Fibroblast of villous mesenchyme (primary cell): ENCODE measurements at places on chromosomes 1 and 21.

- no peak for DNase-seq
These were observed 31.1 kb downstream of the PADI6 start for GRCh38 chr1:17403081-17403480.

DNA sequence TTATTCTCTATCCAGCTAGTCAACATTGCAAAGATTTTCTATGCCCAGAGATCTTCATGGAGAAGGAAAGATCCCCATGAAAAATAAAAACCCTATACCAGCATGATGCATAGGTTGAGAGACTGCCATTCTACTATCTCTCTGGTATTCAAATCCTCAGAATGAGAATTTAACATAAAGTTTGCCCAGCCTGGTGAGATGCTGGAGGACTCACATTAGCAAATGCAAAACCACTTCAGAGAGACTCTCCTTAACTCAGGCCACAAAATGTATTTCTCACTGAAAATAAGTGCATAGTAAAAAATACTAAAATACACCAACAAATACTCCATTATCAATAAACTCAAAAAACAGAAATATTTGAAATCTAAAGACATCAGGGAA lies 430.0 kb upstream of the RUNX1 start:
- no peak for DNase-seq

GRCh38 chr1:14466006-14466405 lies 132.5 kb upstream of the KAZN start:
- no peak for DNase-seq

- no peak for DNase-seq
These were observed 219.6 kb upstream of the POU3F1 start for GRCh38 chr1:38266197-38266520.

- DNase-seq: no peak
These were observed 57.3 kb downstream of the SYF2 start for GRCh38 chr1:25174730-25175612.

GRCh38 chr21:44285138-44285992 lies at the start of gene AIRE:
Gene AIRE, plus strand, starts transcription at chr21:44285876. Its CDS starts 131 bp downstream, at chr21:44286007.
- no peak for DNase-seq

DNA sequence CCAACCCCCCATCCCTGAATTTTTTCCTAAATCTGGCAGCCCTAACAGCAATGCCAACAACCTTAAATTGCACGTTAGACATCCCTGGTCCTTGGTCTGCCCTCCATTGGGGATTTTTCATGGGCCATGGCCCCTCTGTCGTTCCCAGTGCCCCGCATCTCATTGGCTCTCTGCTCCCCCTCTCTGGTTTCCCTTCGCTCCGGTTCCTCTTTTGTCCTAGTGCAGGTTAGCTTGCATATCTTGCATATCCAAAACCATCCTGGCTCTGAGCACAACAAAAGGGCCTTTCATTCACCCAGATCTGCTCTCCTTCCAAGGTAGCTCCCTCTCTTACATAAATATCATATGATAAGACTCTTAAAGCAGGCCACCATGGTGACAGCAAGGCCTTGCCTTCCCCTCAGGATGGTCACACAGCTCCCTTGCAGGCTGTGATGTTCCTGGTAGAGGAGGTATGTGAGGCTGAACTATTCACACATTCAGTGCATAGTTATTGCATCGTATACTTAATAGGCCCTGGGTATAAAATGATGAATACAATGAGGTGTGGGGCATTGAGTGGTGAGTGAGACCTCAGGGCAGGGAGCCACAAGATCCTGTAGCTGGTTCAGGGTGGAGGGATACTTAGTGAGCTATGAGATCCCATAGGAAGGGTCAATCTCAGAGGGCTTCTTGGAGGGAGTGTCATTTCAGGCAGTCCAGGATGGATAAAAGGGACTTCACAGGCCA lies 45.2 kb downstream of the TENT5C start:
- no peak for DNase-seq

DNA sequence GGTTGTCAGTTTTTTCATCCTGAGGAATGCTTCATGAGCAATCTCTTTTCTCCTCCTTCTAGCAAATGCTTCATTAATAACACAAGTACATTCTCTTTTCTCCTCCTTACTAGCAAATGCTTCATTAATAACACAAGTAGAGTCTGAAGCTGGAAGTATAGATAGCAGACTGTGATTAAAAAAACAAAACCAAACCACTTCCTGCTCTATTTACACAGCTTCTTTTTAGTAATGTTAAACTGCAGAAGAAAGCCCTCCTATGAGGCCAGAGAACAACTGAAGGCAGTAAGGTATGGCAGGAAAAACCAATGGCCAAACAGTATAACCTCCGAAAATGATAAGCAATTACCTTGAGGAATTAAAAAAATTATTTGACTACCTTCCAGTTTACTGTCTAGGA lies 90.1 kb downstream of the ZSWIM5 start:
- no peak for DNase-seq

DNA sequence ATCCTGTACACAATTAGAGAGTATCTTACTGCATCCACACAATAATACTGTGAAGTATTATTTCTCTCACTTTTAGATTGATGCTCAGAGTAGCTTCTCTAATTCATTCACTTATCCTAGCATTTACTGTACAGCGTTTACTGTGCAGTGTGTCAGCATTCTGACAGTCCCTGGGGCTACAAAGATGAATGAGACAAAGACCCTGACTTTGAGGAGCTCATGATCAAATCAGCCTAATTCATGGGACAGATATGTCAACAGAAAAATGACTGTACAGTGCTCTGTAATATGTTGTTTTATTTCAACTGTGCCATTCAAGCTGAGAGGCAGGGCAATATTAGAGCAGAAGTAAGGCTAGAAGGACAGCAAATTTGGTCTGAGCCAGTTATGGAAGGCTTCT lies 152.5 kb downstream of the ZNF648 start:
- no peak for DNase-seq

DNA sequence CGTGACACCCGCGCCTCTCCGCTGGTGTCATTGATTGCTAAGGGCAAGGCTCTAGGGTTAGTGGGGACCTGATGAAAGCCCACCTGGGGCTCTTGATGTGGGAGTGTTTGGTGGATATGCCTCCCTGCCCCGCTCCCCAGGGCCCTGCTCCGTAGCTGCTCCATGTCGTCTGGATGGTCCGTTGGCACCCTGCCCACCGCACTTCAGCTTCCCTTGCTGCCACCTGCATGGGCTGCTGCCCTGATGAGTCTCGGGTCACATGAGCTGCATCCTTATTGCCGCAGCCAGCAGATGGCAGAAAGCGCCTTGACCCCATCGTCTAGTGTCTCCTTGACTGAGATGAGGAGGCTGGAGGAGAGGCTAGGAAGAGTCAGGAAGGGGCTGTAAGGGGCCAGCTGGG lies 439.4 kb downstream of the CAMTA1 start:
- DNase-seq: peak; percentile 10

- DNase-seq: peak; percentile 17
These were observed 670.2 kb upstream of the CXADR start for GRCh38 chr21:16842696-16843035.

- peak; percentile 74 for DNase-seq
These were observed 17.2 kb upstream of the RASSF5 start for GRCh38 chr1:206489980-206490770.

GRCh38 chr1:53342735-53343470 lies 15.0 kb upstream of the LRP8 start:
- no peak for DNase-seq

DNA sequence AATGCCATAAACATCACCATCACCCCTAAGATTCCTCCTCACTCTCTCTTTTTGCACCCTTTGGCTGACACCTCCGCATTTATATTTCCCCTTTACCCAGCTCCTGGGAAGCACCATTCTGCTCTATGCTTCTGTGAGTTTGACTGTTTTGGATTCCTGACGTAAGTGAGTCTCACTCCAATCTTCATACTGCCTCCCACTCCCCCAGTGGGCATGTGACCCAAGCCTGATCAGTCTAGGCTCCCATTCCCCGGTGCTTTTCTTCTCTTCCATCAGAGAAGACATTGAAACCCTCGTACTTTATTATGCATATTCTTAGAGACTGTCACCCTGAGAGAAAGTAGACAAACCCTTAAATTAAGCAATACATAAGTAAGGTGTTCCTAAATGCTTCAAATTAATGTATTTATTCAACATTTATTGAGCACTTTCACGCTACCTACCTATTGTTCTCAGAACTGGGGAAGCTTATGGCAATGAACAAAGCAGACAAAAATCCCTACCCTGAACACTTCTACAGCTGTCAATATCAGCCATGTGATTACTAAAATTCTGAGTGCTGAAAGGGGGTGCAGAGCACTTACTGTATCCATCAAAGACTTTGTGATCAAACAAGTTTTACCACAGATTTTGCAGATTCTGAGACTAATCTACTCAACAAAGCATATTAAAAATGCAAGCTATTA lies 43.4 kb upstream of the DIPK1A start:
- no peak for DNase-seq

DNA sequence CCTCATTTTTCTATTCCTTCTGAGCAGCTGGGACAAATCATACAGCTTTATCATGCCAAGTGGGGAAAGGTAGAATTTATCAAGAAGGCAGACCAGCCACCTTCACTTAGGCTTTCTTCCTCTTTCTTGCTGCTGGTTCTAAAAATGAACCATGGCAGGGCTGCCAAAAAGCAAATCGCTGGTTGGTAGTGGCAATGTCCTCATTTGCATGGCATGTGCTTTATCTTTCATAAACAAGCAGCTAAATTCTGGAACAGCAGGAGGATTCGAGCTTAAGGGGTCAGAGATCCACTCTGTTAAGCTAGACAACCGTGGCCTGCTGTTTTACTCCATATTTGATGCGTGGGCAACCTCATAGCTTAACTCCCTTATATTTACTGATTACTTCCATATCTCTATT lies 91.3 kb downstream of the RPE65 start:
- peak; percentile 42 for DNase-seq

- no peak for DNase-seq
These were observed 178.4 kb downstream of the GRIK3 start for GRCh38 chr1:36855699-36856494.

GRCh38 chr1:2558861-2559260 lies 2.7 kb downstream of the TNFRSF14 start:
- DNase-seq: no peak

GRCh38 chr1:5660141-5660935 lies 331.9 kb downstream of the NPHP4 start:
- no peak for DNase-seq

- DNase-seq: peak; percentile 100
These were observed 24.9 kb downstream of the NID1 start for GRCh38 chr1:236039740-236040685.

DNA sequence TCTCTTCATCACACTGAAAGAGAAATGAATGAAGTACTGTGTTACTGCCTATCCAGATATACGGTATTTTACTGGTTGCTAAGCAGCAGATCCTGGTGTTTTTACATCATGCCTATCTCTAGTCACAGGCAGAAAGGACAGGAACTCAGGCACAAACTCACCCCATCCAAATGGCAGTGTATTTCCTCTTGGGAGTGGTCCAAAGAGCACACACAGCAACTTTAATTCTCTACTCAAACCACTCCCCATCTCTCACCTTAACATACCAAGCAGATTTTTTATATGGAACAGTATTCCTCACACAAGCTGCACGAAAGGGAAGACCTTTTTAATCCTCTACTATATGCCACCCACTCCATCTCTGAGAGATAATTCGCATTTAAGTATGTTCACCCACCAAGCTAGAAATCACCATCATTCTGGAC lies 27.3 kb downstream of the EIF4G3 start:
- DNase-seq: peak; percentile 35

GRCh38 chr1:115170377-115170776 lies 81.1 kb upstream of the TSPAN2 start:
- no peak for DNase-seq

DNA sequence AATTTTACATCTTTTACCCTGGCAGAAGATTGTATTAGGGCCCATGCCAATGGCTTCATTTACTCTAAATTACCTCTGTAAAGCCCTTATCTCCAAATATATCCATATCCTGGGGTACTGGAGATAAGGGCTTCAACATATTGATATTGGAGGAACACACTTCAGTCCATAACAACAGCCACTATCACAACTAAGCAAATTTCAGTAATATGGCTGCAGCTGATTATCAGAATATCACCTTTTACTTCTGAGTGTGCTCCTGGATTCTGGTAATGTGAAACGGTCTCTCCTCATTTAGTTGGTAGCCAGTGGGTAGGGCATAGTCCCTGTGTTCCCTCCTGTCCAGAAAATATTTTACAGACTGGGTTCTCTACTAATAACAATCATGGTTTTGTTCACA lies 53.3 kb downstream of the IVNS1ABP start:
- DNase-seq: no peak

DNA sequence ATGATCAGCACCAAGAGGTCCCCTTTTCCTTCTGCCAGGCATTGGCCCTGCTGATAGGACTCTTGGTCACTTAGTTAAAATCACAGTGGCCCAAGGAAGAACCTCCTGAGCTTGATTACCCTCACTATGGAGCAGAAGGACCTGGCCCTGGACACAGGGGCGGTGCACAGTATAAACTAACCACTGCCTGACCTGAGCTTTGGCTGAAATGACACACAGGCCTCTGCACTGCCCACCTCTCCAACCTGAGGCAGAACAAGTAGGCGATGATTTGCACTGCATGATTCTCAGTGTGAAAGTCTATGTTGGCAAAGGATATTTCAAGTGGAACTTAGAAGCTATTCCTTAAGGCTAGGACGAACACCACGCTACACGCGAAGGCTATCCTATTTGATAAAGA lies 48.5 kb downstream of the CAPN2 start:
- DNase-seq: no peak

- DNase-seq: no peak
These were observed 590 bp downstream of the TMOD4 start for GRCh38 chr1:151175041-151175741.

- peak; percentile 32 for DNase-seq
These were observed 31.8 kb downstream of the ADGRL2 start for GRCh38 chr1:81832573-81832972.

DNA sequence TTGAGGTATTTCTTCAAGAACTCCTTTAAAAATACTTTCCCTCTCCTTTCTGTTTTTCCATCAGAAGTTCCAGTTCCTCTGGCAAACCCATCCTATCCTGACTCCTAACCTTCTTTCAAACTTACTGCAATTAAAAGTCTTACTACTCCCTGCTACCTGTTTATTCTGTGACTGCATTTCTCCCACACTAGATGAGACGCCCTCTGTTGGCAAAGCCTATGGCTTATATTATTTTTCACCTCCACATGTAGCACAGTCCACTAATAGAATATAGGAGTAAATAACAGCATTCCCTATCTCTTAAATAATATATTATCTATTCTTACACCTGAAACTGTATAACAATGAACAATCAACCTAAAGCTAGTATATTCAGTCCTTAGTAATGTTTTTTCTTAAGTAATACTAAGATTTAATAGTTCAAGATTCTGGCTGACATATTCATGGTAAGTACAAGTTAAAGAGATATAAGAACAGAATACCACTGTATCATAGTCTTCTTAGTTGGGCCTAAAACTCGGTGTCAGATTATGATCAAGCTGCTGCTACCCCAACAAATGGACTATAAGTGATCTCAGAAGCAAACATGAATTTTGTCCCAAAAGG lies 54.8 kb downstream of the RAB3GAP2 start:
- DNase-seq: no peak

DNA sequence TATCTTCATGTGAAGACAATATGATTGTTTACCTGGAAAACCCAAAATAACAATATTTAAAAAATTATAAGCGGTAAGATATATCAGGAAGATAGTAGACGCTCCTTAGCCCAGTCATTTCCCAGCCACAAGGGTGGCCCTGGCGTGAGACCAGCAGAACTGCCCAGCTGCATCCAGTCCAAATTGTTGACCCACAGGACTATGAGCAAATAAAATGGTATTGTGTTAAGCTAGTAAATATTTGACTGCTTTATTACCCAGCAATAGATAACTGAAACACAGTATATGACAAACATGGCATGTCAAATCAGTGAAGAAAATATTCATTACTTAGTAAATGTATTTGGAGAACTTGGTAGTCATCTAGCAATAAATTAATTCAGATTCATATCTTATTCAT lies 294.3 kb upstream of the SPAG17 start:
- DNase-seq: no peak

- peak; percentile 93 for DNase-seq
These were observed 75.1 kb upstream of the SIPA1L2 start for GRCh38 chr1:232704694-232705680.
